ENCODE measurements at places on chromosomes 2 and 18.

GRCh38 chr2:58609326-58609725 is 368.2 kb upstream of the FANCL start:
- DNase-seq = no peak

DNA sequence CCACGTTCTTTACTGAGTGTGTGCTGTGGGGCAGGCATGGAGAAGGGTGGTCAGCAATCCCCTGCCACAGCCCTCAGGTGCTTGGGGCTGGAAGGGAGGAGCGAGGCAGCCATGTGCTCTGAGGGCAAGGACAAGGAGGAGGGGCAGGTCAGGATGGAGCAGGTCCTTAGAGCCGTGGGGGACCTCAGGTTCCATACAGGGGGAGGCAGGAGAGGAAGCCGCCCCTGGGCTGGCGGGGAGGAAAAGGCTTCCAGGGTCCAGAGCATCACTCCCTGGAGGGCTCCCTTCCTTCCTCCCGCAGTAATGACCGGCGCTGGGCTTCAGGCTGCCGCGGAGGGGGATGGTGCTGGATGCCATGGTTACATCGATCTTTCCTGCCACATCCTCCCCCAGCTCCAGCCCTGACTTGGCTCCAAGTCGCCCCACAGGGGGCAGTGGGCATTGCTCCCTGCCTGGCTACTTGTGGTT is 6.6 kb downstream of the GAREM2 start:
- no peak for DNase-seq

DNA sequence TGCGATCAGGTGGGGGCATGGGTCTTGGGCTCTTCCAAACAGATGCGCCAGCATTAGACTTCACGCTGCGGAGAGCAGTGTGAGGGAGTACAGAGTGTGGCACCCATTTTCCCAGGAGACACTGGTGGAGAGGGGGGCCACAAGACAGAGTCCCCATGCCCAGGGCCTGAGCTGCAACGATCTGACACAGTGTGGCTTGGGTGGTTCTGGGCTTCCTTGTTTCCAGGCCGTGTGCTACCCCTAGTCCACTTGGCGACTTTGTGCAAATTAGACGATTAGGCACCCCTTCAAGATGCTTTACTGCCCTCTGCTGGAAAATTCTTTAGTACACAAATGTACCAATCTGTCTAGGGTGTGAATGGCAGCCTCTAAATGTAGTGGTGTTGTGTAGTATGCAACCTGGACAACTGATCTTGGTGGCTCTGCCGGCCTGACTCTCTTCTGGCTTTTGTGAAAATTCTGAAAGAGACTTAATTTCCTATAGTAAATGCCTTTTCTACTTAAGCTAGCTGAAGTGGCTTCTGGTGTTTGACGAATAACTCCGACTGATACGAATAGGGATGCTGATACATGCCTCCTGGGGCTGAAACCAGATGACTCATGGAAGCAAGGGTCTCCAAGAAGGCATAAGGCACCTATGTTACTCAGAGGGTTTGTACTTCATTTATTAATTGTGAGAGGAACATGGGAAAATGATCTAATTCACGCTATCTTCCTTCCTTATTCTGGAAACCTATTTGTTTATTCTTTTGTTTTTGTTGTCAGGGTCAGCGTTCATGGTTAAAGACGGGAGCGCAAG is 92.3 kb upstream of the SMAD2 start:
- no peak for DNase-seq

- DNase-seq = no peak
Measured at GRCh38 chr2:185417111-185417510, 321.5 kb upstream of the FSIP2 start.

DNA sequence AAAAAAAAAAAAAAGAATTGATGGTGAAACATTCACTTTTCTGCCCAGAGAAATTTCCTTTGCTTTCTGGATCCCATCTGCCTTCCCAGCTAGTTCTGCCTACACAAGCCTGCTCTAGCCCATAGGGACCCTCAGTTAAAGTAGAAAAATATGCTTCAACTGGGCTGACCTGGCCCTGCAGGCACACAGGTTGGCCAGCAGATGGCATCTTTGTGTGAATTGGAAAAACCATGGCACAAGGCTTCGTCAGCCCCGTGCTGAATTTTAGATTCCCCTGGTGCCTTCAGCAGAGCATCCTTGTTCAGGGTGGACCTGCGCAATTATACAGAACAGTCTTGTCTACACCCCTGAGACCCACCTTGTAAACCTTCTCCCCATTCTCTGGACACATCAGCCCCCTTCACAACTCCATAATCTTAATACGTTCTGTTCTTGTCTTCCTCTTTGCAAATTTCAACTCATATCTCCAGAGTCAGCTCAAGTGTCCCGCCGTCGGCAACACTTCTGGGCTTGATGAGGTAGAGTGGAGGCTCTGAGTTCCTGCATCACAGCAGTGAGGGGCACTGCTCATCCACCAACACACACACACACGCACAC is 114.5 kb downstream of the INSIG2 start:
- peak; percentile 7 for DNase-seq

DNA sequence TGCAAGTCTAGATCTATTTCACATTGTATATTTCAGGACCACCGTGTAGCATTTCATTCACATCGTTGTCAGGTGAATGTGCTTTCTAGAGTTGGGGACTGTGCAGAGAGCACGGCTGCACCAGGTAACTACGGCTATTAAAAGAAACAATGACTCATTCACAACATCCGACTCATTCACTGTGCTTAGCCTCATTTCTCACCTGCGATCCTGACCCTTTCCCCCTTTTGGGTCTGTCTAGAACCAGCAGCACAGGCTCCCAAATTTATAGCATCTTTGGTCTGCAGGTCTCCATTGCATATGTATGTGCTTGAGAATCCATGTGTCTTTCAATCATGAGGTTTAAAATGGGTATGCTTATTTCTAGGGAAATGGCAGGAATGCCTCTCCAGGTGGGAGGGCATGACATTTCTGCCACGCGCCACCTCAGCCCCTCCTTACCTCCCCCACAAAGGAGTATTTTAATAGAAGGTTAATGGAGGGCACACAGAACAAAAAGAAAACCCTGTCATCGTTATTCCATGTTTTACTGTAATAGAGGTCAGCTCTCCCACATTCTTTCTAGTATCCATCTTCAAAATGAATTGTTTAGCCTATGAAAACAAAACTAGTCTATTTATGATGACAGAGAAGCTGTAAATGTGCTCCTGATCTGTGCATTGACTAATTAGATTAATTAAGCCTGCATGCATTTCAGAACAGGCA is 246.7 kb upstream of the EPHA4 start:
- DNase-seq = no peak

GRCh38 chr2:36701918-36702317 is 5.4 kb downstream of the VIT start:
- DNase-seq = no peak

GRCh38 chr2:226408141-226408540 is 391.5 kb downstream of the IRS1 start:
- DNase-seq = no peak

GRCh38 chr2:54456362-54456611 is 160 bp downstream of the SPTBN1 start:
- no peak for DNase-seq

- no peak for DNase-seq
Measured at GRCh38 chr2:46329803-46330775, 32.9 kb downstream of the EPAS1 start.

DNA sequence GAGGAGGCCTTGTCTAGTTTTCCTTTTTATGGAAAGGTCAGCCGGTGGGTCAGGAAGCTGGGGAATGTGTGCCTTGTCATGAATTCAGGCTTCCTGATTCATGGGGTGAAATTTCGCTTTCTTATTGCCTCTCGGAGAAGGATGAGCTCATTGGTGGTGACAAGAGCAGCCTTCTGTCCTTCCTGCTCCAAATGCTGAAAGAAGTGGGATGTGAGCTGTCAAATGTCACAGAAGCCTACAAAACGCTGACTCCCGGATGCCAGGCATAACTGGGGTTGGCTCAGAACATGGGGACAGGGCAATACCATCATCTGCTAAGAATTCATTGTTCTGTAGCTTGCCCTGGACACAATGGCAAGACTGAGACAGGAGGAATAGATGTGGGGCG is 55.8 kb upstream of the FAM136A start:
- no peak for DNase-seq

GRCh38 chr18:23453680-23454058 is 582 bp downstream of the RIOK3 start:
- DNase-seq = no peak

- no peak for DNase-seq
Measured at GRCh38 chr2:9807056-9807455, 36.2 kb upstream of the TAF1B start.

DNA sequence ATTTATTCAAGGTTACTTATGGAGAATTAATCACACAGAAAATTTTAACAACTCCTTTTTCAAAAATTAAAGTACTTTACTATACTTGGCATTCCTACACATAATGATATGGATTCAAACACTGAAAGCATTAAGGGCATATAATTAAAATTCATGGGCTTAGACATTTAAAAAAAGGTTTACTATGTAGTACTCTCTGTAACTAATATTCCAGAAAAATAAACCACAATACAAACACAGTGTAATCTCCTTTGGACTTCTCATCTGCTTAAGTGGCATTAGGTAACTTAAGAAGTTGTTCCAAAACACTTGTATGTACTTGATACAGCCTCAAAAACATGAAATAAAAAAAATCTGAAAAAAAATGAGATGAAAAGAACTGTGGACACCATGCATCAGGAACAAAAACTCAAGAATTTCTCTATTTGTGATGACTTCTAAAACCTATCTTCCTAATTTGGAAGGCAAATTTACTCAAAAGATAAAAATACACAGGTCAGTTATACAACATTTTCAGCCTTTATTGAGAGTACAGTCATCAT is 21.0 kb downstream of the C1D start:
- no peak for DNase-seq

DNA sequence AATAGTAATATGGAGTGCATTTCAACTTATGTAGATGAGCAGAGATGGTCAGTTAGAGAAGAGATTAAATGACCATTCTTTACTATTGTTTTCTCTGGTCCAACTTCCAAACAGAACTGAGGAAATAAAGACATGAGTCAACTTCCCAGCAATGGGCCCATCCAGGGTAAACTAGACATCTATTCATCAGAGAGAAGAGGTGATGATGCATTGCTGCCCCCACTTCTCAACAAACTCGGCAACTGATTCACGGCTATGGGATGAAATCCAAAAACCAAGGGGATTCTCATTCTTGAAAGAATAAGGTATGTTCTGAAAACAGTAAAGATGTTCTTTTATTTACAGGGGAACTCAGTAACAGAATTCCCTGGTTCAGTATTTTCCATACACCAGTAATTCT is 190.7 kb downstream of the RDH14 start:
- DNase-seq = no peak

- DNase-seq = no peak
Measured at GRCh38 chr2:101958061-101958460, 33.7 kb upstream of the IL1R2 start.

DNA sequence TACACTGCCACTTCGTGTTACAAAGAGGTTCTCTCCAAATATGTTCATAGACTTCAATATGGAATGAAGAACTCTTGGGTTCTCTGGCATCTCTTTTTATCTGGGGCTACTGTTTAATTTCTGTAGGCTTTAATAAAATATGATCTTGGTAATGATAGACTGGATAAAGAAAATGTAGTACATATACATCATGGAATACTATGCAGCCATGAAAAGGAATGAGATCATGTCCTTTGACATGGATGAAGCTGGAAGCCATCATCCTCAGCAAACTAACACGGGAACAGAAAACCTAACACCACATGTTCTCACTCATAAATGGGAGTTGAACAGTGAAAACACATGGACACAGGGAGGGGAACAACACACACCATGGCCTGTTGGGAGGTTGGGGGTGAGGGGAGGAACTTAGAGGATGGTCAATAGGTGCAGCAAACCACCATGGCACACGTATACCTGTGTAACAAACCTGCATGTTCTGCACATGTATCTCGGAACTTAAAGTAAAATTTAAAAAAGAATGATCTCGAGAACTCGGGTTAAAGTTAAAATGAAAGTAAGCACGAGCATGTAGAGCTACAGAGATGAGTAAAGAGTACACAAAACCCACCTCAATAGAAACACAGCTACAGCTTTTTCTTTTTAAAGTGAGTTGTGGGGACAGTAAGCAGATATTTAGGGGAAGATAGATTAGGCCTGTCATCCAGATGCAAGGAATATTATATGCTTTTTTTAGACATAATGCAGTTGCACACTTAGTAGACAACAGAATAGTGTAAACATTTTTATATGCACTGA is 102.3 kb downstream of the SGPP2 start:
- no peak for DNase-seq

DNA sequence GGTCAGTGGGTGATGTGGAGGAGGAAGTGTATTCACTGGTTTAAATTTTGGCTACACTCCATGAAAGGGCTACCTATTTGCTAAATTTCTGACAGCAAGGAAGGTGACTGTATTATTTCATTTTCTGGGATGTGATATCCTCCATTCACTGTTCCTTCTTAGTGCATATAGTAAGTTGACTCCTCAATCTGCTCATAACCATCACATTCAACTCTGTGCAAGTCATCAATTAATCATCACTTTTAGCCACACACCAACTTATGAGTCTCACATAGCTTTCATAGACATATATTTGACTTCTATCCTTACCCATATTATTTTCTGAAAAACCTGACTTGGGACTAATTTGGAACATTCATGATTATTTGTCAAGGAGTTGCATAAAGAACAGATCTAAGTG is 16.9 kb downstream of the KLHL41 start:
- DNase-seq = no peak

DNA sequence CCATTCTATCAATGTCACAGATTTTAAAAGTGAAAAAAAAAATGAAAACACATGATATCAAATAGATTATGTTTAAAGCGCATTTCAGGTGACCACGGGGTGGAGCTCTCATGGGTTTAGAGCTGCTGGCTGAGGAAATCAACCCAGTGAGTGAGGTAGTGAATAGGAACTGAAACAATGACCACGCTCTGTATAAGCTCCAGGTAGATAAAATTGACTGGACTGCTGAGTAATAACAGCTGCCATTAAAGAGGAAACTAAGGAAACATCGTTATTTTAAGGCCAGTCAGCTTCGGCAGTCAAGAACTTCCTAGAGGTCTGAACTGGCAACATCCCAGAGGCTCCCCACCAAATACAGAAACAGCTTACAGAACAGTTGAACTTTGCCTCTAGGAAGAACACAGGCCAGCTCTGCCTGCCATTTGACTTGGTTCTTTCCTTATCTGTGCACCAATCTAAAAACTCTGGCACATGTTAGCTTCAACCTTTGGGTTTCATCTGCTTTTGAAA is 185.9 kb downstream of the PDE1A start:
- no peak for DNase-seq

DNA sequence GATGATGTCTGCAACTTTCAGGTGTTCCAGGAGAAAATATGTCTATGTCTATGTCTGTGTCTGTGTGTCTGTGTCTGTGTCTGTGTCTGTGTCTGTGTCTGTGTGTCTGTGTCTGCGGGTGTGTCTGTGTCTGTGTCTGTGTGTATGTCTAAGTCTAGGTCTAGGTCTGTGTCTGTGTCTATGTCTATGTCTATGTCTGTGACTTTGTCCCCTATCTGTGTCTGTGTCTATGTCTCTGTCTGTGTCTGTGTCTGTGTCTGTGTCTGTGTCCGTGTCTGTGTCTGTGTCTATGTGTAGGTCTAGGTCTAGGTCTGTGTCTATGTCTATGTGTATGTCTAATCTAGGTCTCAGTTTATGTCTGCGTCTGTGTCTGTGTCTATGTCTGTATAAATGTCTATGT is 10.5 kb downstream of the IL1R2 start:
- DNase-seq = no peak
